Kidney (tissue), 22 donors: ENCODE measurements at places on chromosomes 2 and 18. TPM values are rescaled to one million over a fixed set of nuclear protein-coding genes. Genes with fewer than 3 reads are reported as not detected.

- no peaks in the 10 kb centered on the region for H3K27me3 ChIP-seq
- no peak overlapping the region for H3K27ac ChIP-seq
- H3K36me3 ChIP-seq, result no peaks in the 10 kb centered on the region
- no peak overlapping the region for H3K4me3 ChIP-seq
- no peak for DNase-seq
These were observed 26.8 kb upstream of the BIN1 start for GRCh38 chr2:127133793-127134192.

Gene TFPI
- 26.2 TPM for polyA plus RNA-seq

DNA sequence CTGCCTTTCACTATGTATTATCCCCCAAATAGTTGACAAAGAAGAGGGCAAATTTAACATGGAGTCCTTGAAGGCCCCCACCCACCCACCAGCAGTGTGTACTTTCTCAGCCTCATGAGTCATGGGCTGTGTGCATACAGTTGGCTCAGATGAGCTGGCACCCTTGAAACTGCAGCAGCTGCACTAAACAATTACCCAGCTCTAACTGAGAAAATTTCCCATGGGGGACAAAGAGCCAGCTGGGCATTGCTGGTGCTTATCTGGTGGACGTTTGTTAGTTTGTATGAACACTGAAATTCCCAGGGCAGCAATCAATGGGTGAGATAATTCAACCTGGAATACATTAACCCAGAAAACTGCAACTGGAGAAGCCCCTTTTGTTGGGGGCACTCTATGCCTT is 131.7 kb downstream of the GCA start:
- no peak overlapping the region for H3K4me3 ChIP-seq
- H3K4me1 ChIP-seq, result no peaks in the 10 kb centered on the region
- H3K27me3 ChIP-seq, result no peaks in the 10 kb centered on the region
- no peak for DNase-seq
- H3K36me3 ChIP-seq, result no peaks in the 10 kb centered on the region

Gene APCDD1
- 2.8 TPM for polyA plus RNA-seq

GRCh38 chr2:102425441-102426132 is 2.6 kb downstream of the IL18RAP start:
- H3K36me3 ChIP-seq, result no peaks in the 10 kb centered on the region
- no peak overlapping the region for H3K27ac ChIP-seq
- no peaks in the 10 kb centered on the region for H3K27me3 ChIP-seq
- no peak overlapping the region for H3K4me3 ChIP-seq
- H3K4me1 ChIP-seq, result no peaks in the 10 kb centered on the region
- no peak for DNase-seq

- H3K27me3 ChIP-seq, result no peaks in the 10 kb centered on the region
- DNase-seq, result no peak
- no peak overlapping the region for H3K27ac ChIP-seq
- peaks cover 7% of the 10 kb centered on the region for H3K4me1 ChIP-seq
- H3K4me3 ChIP-seq, result no peak overlapping the region
These were observed 7.8 kb upstream of the RALB start for GRCh38 chr2:120244656-120245519.

DNA sequence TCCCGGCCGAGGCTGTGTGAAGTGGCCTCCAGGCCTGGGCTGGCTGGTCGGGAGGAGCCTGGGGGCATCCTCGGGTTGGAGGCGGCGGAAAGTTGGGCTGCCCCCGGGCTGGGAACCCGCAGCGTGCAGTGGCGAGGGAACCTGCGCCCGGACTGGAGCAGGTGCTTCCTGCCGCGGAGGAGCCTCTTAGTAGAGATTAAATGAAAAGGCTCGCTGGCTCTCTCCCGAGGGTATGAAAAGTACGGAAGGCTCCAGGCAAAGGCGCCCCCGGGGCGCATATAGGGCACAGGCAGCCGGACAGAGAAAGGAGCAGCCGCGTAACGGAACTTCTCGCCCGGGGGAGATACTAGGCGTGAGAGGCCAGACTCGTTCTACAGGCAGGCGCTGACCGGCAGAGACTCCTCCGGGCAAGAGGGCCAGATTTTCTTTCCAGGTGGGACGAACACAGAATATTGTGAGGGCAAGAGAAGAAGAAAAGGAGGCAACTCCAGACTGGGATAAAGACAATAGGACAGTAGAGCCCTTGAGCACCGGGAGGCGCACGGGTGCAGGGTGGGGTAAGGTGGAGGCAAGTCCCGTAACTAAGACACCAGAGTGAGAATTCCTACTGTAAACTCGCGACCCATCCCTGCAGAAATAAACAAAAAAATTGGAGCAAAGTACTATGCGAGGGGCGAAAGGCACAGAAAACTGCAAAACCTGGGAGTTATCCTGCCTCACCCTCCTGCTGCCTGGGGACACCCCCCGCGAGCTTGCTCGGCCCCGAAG is 816 bp downstream of the CDH2 start:
- no peaks in the 10 kb centered on the region for H3K4me1 ChIP-seq
- DNase-seq, result peak; percentile 55
- H3K36me3 ChIP-seq, result no peaks in the 10 kb centered on the region
- peak overlapping the region; percentile 72 for H3K27ac ChIP-seq

- no peaks in the 10 kb centered on the region for H3K4me1 ChIP-seq
- no peaks in the 10 kb centered on the region for H3K27me3 ChIP-seq
- H3K4me3 ChIP-seq, result no peak overlapping the region
- no peak overlapping the region for H3K27ac ChIP-seq
These were observed 78.2 kb downstream of the UBE2E3 start for GRCh38 chr2:181058378-181059269.

Gene EFR3B
- polyA plus RNA-seq, result 0.39 TPM

DNA sequence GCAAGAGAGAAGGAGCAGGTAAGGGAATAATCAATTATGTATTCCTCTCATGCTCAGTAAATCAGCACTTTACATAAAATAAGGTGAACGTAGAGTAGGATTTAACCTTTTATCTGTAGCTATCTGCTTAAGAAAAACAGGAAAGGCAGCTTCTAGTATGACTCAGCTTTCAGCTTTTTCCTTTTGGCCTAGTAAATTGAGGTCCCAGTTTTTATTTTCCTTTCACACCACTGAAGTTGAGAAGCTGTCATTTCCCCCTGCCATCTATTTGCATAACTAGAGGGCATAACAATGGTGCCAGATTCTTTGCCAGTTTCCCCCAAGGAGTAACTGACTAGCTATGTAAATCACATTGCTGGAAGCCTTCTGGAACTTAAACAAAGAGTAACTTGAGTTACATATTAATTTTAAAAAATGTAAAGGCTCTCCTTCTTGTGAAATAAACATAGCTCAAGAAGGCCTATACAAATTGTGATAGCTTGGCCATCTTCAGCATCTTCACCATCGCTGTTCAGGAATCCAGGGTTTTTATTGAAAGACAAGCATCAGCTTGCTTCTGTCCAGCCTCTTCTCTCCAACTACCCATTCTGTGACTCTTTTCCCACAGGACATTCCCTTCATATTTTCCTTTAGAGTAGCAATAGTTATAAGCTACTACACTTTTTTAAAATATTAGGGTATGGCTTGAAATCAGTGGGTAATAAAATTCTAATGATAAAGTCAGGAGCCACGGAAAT is 97.0 kb downstream of the KYNU start:
- H3K36me3 ChIP-seq, result no peaks in the 10 kb centered on the region
- H3K27me3 ChIP-seq, result no peaks in the 10 kb centered on the region
- no peak overlapping the region for H3K27ac ChIP-seq
- no peaks in the 10 kb centered on the region for H3K4me1 ChIP-seq

GRCh38 chr18:71322201-71322600 is 1033.4 kb downstream of the SOCS6 start:
- DNase-seq, result no peak
- H3K27me3 ChIP-seq, result no peaks in the 10 kb centered on the region
- no peak overlapping the region for H3K4me3 ChIP-seq

Gene CRYGC
- not detected for polyA plus RNA-seq

DNA sequence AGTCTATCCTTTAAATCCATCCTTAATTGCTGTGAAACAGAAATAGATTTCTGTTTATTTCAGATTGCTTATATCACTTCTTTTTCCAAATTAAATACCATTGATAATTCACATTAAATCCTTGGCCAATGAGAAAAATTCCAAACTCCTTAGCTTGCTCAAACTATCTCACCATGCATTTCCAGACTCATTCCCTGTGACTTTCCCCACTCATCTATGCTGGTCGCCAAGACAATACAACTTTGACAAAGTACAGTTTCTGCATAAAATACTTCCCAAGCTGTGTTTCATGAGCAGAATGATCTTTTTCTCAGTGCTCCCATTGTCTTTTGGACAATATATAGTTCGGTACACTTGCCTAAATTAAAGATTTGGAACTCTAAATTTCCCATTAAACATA is 575.6 kb downstream of the CPS1 start:
- H3K4me3 ChIP-seq, result no peak overlapping the region
- no peaks in the 10 kb centered on the region for H3K27me3 ChIP-seq
- no peak overlapping the region for H3K27ac ChIP-seq
- no peaks in the 10 kb centered on the region for H3K4me1 ChIP-seq
- H3K36me3 ChIP-seq, result no peaks in the 10 kb centered on the region

DNA sequence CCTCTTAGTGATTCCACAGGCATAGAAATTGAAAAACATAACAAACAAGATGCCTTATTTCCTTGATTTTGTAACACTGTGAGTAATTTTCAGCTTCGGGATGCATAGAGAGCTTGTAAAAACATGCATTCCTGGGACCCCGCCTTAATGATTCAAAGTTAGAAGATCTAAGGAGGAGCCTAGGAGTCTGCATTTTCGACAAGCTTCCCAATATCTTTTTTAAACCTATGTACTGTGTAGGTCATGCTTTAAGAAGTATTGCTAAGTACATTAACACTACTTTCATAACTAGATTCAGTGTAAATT is 109.8 kb upstream of the ZNF516 start:
- H3K27ac ChIP-seq, result no peak overlapping the region
- H3K36me3 ChIP-seq, result no peaks in the 10 kb centered on the region
- no peak overlapping the region for H3K4me3 ChIP-seq
- no peak for DNase-seq
- no peaks in the 10 kb centered on the region for H3K27me3 ChIP-seq
- H3K4me1 ChIP-seq, result no peaks in the 10 kb centered on the region

GRCh38 chr2:213175673-213176247 is 24.3 kb upstream of the IKZF2 start:
- H3K27me3 ChIP-seq, result no peaks in the 10 kb centered on the region
- no peaks in the 10 kb centered on the region for H3K36me3 ChIP-seq
- DNase-seq, result no peak
- H3K4me1 ChIP-seq, result no peaks in the 10 kb centered on the region
- no peak overlapping the region for H3K27ac ChIP-seq

DNA sequence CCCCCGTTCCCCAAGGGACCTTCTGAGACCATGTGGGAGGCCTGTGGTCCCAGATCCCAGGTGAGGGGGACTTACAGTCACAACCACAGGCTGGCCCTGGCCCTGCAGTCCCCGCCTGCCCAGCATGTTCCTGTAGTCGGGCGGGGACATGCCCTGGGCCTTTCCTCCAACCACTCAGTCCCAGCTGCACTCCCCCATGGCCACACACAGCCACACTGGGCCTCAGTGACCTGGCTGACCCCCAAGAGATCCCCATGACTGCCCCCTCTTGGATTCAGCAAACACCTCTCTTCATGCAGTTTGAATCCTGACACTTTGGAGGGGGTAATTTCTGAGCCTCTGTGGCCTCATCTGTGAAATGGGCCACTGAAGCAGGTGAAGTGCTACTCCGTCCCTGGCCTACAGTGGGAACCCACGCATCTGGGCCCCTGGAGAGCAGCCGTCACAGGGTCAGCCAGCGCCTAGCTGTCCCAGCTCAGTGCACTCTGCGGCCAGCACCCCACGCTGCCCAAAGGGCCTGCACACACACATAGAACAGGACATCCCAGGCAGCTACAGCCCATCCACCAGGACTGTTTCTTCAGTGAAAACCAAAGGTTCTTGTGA is 12.7 kb upstream of the ARHGEF4 start:
- H3K4me3 ChIP-seq, result no peak overlapping the region
- no peak for DNase-seq
- no peaks in the 10 kb centered on the region for H3K27me3 ChIP-seq
- no peaks in the 10 kb centered on the region for H3K36me3 ChIP-seq
- H3K4me1 ChIP-seq, result no peaks in the 10 kb centered on the region

Gene TLX2
- polyA plus RNA-seq, result not detected

DNA sequence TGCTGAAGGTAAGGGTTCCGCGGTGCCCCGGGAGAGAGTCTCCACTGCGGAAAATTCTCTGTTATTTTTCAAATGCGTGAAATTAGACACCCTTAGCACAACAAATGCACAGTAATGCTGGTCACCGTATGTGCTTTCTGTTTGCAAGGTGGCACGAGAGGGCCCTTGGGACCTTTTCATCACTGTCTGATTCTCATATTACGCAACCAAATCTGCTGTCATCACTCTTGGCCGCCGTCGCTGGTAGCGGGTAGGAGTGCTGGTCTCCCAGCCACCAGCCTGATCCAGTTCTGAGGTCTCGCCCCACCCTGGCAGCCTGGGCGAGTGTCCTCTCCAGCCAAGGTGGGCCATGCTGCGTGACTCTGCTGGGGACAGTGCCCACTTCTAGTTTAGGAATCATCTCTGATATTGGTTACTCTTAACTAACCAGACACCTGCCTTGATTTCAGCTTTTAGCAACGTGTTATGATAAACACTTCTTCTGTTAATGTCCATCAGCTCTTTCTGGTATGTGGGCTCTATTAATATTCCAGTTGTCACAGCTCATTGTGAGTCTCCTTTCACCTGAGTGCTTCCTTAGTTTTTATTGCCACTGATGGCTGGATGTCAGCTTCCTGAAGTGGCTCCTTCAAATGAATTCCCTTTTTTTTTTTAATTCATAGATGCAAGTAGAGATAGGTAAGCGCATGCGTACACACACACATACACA is 199.4 kb downstream of the GBX2 start:
- H3K27ac ChIP-seq, result no peak overlapping the region
- no peak overlapping the region for H3K4me3 ChIP-seq
- H3K36me3 ChIP-seq, result peaks cover 5% of the 10 kb centered on the region
- DNase-seq, result peak; percentile 30
- no peaks in the 10 kb centered on the region for H3K27me3 ChIP-seq
- H3K4me1 ChIP-seq, result no peaks in the 10 kb centered on the region

- H3K27ac ChIP-seq, result no peak overlapping the region
- H3K36me3 ChIP-seq, result no peaks in the 10 kb centered on the region
- H3K4me3 ChIP-seq, result no peak overlapping the region
- H3K4me1 ChIP-seq, result no peaks in the 10 kb centered on the region
These were observed 176.0 kb downstream of the SMAD2 start for GRCh38 chr18:47754311-47755101.

Gene PLGLB2
- polyA plus RNA-seq, result 1.3 TPM

GRCh38 chr2:173432049-173432754 is 77.5 kb downstream of the CDCA7 start:
- no peaks in the 10 kb centered on the region for H3K27me3 ChIP-seq
- H3K4me3 ChIP-seq, result no peak overlapping the region
- H3K4me1 ChIP-seq, result no peaks in the 10 kb centered on the region
- DNase-seq, result no peak
- no peak overlapping the region for H3K27ac ChIP-seq

DNA sequence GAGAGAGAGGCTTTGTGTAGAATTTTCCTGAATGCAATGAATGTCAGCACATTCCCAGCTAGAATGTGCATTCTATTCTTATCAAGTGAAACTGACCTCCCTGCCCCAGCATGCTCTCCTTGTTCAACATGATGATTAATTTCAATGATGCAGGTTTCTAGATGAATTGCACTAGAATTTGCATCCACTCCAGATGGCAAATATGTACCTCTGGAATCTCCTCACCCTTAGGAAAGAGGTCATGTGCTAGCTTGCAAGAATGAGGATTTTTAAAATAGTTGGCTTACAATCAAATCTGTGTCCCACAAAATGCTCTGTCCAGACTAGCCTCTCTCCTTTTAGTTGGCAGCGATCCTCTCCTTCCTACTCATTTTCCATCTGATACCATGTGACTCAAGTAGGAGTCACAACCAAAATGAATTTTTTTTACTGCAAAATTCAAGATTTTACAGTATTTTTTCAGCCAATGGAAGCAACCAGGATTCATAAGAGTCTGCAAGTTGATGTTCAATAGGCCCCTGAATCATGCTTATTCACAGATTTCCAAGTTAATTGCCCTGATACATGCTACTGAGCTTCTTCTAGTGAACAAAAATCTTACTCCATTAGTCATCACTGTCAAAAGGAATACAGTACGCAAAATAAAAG is 21.0 kb upstream of the STAT4 start:
- no peaks in the 10 kb centered on the region for H3K36me3 ChIP-seq
- no peak overlapping the region for H3K27ac ChIP-seq
- H3K27me3 ChIP-seq, result no peaks in the 10 kb centered on the region
- no peak overlapping the region for H3K4me3 ChIP-seq
